Skin of body (tissue), 3 donors: ENCODE measurements at places on chromosomes 12 and 14. TPM values are rescaled to one million over a fixed set of nuclear protein-coding genes. Genes with fewer than 3 reads are reported as not detected.

Gene CCDC38
- total RNA-seq, result not detected

Gene KRT8
- total RNA-seq, result 16.2 TPM

Gene INHBC
- not detected for total RNA-seq

Gene NANOG
- total RNA-seq, result not detected
